Stimulated activated naive CD4-positive, alpha-beta T cell (primary cell): ENCODE measurements at places on chromosomes 4 and X.

DNA sequence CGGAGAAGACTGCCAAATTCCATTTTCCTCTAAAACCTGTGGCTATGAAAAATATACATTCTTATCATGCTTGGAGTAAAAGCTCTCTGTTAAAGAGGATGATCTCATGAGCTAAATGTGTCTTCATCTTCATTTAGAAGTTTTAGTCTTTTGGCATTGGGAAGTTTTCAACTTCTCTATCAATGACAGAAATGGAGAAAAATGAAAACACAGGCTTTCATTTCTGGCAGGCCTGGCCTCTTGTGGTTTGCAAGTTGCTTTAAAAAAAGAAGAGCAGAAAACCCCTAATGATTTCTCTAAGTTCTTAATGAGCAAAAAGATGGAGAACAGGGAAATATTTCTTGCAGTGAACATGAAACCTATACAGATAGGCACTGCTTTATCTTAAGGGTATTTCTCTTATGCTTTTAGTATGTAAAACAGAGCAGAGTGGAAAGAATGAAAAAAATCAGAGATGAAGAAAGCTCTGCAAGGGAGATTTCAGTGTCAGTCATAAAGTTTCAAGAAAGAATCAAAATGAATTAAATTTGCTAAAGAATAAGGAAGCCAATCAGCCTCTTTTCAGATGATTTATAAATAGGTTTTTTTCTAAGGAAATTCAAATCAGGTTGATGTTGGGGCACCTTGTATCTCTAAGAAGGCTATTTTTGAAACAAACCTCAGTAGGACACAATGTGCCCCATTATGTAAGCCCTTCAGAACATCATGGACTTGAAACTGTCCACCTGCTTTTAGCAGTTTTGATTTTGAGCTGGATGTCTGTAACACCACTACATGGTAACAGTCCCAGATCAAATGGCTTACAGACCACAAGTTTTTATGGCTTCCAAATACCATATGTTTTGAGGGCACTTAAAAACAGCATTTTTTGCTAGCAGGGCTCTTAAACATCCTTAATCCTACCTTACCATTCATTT is 225.0 kb downstream of the GRIA3 start:
- no peak for DNase-seq

- DNase-seq = no peak
These were observed 20.5 kb downstream of the COMMD8 start for GRCh38 chr4:47442980-47443379.

DNA sequence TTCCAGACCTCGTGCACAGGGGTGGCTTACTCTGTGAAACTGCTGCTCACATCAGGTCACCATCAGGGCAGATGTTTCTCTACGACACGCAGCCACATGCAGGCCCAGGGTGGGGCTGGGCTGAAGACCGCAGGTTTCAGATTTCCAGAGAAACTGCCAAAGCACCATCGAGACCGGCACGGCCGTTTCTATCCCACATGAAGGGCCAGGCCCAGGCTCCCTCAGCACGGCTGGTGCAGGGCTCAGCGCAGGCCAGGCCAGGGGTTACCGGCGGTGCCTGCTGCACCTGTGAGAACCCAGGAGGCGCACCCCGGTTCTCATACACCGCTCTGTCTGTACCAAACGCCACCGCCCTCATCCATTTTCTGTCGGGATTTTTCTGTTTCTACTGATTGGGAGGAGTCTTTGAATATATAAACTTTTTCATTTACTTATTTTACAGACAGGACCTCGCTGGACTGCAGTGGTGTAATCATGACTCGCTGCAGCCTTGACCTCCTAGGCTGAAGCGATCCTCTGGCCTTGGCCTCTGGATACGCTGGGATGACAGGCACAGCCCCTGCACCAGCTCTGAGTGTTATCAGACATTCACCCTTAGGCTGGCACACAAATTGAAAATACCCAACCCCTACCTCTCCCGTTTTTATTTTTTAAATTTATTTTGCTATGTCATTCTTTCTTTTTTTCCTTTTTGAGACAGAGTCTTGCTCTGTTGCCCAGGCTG is 17.1 kb downstream of the CTBP1 start:
- DNase-seq = no peak

DNA sequence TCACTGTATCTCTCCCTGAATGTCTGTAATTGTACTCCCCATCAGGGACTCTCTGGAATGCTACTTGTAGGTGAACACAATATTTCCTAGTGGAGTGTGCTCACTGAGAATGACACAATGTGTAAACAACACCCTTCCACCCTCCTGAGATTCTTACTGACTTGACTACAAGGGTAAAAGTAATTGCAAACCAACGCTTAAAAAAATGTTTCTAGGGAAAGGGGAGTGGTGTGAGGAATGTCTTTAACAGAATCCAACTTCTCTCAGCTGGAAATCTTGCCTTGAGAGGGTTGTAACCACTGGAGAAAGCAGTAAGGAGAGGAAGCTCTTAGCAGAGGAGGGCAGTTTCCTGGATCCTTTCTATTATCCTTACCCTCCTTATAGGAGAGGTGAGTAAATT is 5.1 kb upstream of the RAPGEF2 start:
- no peak for DNase-seq

DNA sequence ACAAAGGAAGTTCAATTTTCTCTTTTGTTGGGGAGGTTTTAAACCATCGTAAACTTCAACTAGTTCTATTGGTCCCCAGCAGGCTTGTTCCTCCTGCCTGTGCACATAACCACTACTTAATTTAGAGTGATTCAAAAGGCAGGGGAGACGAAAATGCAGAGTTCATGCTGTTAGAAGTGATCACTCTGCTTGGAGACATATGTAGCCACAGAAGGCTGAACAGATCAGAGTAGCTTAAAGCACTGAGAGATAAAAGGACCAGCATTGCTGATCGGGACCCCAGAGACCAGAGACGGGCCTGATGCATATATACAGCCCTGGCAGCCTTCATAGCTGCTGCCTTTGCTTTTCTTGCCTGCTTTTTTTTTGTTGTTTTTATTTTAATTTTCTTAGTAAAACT is 662.0 kb upstream of the CPEB2 start:
- no peak for DNase-seq

DNA sequence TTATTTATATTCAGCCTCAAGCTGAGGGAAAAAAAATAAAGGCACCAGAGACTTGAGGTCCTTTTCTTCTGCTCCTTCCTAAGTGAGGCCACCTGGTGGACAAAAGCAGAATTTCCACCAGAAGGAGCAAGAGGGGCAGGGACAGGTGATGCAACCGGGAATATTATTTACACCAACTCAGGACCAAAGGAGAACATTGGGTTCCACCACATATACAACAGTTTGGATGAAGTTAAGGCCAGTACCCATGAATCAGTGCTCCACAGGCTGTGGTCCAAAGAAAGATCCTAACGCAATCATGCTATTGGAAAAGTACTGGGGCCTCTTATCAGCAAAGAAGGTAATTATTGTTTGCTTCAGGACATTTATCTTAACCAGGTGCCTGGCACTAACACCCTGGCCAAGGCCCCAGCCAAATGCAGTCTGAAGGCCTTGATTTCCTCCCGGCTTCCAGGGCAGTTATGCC is 57.4 kb downstream of the TSC22D3 start:
- peak; percentile 39 for DNase-seq

- DNase-seq = no peak
These were observed 12.6 kb upstream of the SLC10A4 start for GRCh38 chr4:48470570-48470969.

DNA sequence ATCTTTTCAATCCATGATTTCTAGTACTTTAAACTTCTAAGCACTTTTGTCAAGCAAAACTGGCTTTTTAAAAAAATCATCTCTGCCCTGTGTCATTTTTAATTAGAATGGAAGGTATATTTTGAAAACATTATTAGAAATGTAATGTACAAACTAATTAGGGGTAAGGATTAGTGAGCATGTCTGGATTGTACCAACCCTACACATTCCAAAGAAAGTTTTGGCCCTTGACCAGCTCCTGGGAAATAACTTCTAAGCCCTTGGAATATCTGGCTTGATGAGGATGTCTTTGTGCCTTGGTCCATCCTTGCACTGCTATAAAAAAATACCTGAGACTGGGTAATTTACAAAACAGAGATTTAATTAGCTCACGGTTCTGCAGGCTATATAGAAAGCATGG is 876.5 kb downstream of the RAPGEF2 start:
- no peak for DNase-seq

- no peak for DNase-seq
These were observed 57.6 kb downstream of the SLC4A4 start for GRCh38 chr4:71396382-71396781.

- no peak for DNase-seq
These were observed 53.1 kb downstream of the ETNPPL start for GRCh38 chr4:108709722-108710121.
